M059J (cell line): ENCODE measurements at places on chromosomes 1 and 21. TPM values are rescaled to one million over a fixed set of nuclear protein-coding genes. Genes with fewer than 3 reads are reported as not detected.
A peak's percentile ranks its signal among the peaks of the same experiment; 100 is the strongest.

DNA sequence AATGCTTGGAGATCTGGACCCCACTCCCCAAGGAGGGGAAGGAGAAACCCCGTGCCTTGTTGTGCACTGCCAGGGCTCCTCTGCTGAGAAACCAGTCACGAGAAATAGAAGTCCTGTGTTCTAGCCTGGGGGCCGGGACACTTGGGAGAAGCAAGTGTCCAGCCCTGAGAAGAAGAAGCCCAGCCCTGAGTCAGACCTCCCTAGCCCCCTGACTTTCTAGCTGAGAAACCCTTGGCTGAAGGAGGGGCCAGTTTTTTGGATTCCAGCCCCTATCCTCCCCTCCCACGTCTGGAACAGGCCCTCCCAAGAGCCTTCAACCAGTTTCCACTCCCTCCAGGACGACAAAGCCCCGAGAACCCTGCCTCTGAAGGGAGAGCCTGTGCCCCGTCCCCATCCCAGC is 100.5 kb downstream of the NAV1 start:
- DNase-seq: no peak

DNA sequence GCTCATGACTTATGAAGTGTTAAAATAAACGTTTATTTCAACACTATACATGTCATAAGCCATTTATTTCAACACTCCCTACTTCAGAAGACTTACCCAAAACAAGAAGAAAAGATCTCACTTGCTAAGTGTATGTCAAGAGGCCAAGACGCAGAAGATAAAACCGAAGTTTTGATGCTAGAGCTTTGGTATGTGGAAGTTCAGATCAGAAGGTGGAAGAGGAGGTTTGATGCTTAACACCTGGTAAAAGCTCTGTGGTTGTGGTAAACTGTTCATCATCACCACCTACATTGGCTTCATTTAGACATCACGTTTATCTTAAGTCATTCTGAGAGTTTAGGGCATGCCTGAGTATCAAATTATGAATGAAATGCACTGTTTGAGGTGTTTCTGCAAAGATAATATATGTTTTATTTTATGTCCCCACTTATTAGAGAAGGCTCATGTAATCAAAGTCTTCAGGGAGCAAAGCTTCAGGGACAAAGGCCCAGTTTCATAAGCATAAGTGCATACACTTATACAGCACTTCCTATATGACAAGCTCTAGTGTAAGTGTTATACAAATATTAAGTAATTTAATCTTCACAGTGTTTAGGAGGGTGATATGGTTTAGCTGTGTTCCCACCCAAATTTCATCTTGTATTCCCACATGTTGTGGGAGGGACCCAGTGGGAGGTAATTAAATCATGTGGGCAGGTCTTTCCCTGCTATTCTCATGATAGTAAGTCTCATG is 533.3 kb downstream of the PTBP2 start:
- DNase-seq: no peak

GRCh38 chr1:163570071-163570470 is 248.3 kb downstream of the NUF2 start:
- DNase-seq: no peak

- DNase-seq: no peak
These were observed 243 bp downstream of the ADAM15 start for GRCh38 chr1:155051342-155051776.

DNA sequence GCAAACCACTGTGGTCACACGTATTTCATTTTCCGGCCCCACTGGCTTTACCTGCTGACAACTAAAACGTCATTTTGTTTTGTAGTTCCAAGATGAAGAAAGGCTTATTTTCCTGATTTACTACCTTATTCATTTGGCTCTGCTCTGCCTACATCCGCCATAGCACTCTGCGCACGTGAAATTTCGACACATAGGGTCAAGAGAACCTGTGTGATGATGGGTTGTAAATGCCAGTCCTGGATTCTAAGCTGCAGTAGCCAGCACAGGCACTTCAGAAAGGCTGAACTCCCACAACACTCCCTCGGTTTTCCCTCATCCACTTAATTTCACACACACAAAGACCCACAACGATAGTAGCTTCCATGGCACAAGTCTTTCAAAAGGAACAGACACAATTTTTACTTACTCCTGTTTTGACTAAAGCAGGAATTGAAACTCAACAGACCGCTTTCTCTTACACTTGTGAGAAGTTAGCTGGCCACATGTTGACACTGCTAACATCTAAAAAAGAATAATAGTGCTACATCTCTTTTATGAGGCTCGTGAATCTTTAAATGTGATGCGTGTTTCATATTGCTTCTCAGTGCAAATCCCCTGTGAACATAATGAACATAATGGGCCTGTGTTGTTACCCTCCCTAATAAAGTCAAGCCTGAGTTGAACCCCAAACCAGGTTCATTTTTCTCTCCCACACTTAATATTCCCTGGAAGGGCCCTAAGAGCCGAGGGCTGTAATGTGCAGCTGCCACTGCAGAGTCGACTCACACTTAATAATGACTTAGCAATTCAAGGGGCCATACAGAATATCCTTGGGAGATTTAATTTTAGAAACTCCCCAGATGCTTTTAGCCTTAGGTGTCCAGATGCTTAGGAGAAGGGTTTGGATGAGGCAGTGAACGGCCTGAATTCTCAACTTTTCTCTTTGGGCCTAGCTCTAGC is 1.5 kb upstream of the RUNX1 start:
- no peak for DNase-seq

DNA sequence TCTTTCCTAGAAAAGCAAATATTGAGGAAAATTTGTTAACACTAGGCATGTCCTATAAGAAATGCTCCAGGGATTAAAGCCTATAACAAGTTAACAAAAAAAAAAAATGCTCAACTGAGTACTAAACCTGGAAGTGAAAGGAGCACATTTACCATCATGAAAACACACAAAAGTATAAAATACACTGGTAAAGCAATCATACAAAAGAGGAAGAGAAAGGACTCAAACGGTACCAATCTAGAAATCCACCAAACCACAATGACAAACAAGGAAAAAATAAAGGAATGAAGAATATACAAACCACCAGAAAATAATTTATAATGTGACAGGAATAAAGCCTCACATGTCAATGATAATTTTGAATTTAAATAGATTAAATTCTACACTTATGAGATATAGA is 21.2 kb downstream of the CD1E start:
- no peak for DNase-seq

DNA sequence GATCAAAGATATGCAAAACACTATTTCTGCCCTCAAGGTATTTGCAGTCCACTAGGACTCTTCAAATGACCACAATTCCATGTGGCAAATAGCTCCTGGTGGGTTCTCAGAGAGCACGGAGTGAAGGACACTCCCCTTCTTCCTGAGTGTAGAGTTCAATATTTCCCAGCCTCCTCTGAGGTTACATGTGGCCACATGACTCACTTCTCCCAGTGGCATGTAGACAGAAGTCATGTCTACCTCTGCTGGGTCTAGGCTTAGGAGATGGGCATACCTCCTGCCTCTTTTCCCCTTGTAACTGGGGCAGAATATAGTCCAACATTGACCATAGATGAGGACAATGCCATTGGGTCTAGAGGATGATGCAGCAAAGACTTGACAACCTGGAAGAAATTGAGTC is 191.4 kb downstream of the MIS18A start:
- DNase-seq: no peak

DNA sequence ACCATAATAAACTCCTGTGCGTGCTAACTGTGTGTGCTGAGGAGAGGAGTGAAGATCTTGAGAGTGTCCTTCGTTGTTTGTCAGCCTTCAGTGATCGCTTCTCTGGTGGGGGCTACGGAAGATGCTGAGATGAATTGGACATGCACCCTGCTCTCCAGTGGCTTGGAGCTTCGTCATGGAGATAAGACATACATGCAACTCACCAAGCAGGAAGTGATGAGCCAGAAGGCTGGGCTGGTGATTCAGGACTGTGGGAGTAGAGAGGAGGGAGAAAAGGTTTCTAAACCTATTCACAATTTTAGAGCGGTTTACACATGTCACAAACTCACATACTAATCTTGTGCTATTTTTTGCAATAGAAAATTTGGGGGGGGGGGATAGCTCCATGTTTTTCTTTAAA is 128.9 kb upstream of the ADAR start:
- peak; percentile 67 for DNase-seq

The EPS8L3 gene
- not detected in 2 replicates for total RNA-seq

GRCh38 chr1:169528215-169529067 is 42.7 kb upstream of the SLC19A2 start:
- DNase-seq: no peak

- DNase-seq: no peak
These were observed 237.6 kb downstream of the SDCCAG8 start for GRCh38 chr1:243493156-243494129.

The DCDC2B gene
- total RNA-seq: not detected in 2 replicates

GRCh38 chr21:44294391-44295162 is 5.3 kb upstream of the PFKL start:
- DNase-seq: peak; percentile 42

The C1QA gene
- not detected in 2 replicates for total RNA-seq

GRCh38 chr21:42182713-42183371 is 36.1 kb upstream of the ABCG1 start:
- no peak for DNase-seq

DNA sequence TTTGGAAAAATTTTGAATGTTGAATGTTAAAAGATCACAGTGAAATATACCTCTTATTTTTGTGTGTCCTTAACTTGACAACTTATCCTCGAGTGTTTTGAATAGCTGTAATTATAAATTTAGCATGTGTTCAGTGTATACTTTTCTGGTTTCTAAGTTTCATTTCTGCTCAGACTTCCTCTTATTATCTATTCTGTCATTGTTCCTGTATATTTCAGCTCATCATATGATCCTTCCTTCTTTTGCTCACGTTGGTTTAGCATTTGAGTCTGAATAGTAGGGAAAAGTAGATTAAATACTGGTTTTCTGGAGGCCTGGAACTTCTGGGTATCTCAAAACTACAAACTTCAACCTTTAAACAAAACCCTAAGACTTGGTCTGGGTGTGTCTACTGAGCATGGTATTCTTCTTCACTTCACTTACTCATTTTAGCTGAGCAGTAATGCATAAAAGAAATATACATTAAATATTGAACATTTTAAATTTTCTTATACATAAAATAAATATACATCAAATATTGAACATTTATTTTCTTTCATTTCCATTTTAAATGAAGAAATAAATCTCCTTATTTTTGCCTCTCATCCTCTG is 3.3 kb upstream of the ATP6V1G3 start:
- DNase-seq: no peak

The IFNLR1 gene
- 1.9 and 2.3 TPM in 2 replicates for total RNA-seq

GRCh38 chr21:14451546-14451945 is 68.6 kb upstream of the HSPA13 start:
- no peak for DNase-seq

GRCh38 chr1:44620072-44620471 is 54.2 kb downstream of the TMEM53 start:
- DNase-seq: peak; percentile 40

GRCh38 chr1:100232156-100232555 is 17.5 kb downstream of the DBT start:
- DNase-seq: no peak

The CLIC6 gene
- total RNA-seq: 0.02 and 0.25 TPM in 2 replicates
